ENCODE measurements at places on chromosomes 4 and X.

- DNase-seq = peak; percentile 38
Observed at GRCh38 chrX:120213438-120214265, 37.0 kb upstream of the ZBTB33 start.

- no peak for DNase-seq
Observed at GRCh38 chr4:74109870-74110605, 11.0 kb upstream of the CXCL2 start.

GRCh38 chrX:43870011-43870410 lies 12.2 kb downstream of the MAOB start:
- DNase-seq = no peak

GRCh38 chr4:53194727-53195126 lies 171.1 kb downstream of the SCFD2 start:
- no peak for DNase-seq

GRCh38 chr4:187286525-187286924 lies 562.9 kb upstream of the FAT1 start:
- no peak for DNase-seq

- no peak for DNase-seq
Observed at GRCh38 chr4:106494066-106494465, 125.5 kb upstream of the GIMD1 start.

- DNase-seq = no peak
Observed at GRCh38 chr4:184262901-184263300, 45.2 kb upstream of the ENPP6 start.

GRCh38 chr4:183631577-183632198 lies 27.3 kb downstream of the RWDD4 start:
- DNase-seq = no peak

DNA sequence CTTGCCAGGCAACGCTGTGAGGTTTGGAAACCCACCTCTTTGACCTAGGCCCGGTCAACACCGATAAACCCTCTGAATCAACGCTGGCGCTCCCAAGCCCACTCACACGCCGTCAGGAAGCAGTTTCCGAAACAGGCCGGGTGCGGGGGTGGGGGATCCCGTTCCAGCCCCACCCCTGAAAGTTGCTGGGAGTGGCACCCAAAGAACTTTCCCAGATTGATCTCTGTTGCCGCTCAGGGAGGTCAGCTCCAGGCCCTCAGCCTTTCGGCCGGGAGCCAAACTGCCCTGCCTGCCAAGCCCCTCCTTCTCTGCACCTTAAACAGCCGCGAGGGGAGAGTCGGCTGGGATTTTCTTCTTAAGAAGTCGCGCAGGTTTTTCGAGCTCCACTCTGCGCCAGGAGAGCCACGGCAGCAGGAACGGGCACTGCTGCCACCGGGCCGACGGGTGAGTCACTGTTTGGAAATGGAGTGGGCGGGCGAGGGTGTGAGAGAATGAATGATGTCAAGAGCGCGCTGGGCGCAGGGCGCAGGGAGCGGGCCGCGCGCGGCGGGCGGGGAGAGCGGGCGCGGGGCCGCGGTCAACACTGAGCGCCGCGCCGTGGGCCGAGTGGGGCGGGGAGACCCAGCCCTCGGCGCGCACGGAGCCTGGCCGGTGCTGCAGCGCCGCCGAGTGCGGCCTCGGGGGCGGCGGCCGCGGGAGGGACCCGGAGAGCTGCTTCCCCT lies at the start of gene SGMS2:
Gene SGMS2 (plus strand): TSS at position 583 of the 722 bp plus-strand sequence. CDS start 70,622 bp downstream, outside the sequence.
- no peak for DNase-seq

DNA sequence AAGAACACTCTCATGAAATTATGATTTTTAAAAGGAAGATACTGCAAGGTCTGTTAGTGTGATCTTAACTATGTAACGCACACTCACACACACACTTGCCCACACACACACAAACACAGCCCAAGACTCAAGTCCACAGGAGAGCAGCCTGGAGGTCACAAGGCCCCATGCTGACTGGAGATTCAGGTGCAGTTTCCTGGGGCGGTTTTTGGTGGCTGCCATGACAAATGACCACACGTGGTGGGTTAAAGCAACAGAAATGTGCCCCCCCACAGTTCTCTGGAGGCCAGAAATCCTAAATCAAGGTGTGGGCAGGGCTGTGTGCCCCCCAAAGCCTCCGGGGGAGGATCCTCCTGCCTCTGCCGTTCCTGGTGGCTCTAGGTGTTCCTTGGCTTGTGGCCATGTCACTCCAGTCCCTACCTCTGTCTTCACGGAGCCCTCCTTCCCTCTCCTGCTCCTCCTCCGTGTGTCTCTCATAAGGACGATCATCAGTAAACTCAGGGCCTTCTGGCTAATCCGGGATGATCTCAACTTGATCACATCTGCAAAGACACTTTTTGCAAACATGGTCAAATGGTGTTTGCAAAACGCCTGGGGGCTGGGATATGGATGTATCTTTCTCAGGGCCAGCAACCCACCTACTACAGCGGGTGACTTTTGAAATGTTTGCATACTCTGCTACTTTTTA lies 9.7 kb upstream of the HTRA3 start:
- DNase-seq = no peak

- no peak for DNase-seq
Observed at GRCh38 chr4:60930866-60931265, 269.3 kb upstream of the ADGRL3 start.

DNA sequence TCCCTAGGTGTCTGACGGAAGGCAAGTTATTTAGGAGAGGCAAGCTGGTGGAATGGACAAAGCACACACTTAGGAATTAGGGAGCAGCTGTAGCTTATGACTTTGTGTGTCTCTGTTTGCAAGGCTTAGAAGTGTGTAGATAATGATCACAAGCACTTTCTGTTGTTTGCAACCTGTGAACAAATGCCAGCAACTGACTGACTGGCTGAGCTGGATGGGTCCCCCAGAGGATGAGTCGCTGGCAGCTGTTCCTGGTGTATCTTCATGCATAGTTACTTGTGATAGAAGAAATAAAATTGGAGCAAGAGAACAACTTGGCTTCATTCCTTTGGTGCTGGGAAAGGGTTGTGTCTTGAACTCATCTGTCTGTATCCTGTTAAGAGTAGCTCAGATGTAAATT lies 64.2 kb upstream of the BEND4 start:
- DNase-seq = no peak

DNA sequence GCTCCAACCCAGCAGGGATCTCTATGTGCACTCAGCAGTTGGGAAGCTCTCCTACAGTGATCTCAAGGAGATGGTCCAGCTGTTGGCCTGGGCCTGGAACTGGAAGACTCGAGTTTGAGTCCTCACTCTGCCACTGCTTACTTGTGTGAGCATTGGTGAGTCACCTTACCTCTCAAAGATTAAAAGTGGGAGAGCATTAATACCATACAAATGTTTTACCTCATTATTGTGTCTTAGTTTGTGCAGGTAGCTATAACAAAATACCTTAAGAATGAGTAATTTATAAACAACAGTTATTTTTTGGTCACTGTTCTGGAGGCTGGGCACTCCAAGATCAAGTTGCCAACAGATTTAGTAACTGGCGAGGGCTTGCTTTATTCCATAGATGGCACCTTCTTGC lies 21.4 kb upstream of the ZNF827 start:
- no peak for DNase-seq

- no peak for DNase-seq
Observed at GRCh38 chrX:149513825-149514428, 8.8 kb upstream of the IDS start.

- no peak for DNase-seq
Observed at GRCh38 chr4:10108818-10109783, 7.5 kb downstream of the WDR1 start.

- no peak for DNase-seq
Observed at GRCh38 chrX:39907964-39908661, 189.6 kb downstream of the BCOR start.

- no peak for DNase-seq
Observed at GRCh38 chr4:4254666-4255065, 6.6 kb upstream of the TMEM128 start.

GRCh38 chr4:143626134-143626911 lies 74.2 kb downstream of the FREM3 start:
- DNase-seq = no peak

DNA sequence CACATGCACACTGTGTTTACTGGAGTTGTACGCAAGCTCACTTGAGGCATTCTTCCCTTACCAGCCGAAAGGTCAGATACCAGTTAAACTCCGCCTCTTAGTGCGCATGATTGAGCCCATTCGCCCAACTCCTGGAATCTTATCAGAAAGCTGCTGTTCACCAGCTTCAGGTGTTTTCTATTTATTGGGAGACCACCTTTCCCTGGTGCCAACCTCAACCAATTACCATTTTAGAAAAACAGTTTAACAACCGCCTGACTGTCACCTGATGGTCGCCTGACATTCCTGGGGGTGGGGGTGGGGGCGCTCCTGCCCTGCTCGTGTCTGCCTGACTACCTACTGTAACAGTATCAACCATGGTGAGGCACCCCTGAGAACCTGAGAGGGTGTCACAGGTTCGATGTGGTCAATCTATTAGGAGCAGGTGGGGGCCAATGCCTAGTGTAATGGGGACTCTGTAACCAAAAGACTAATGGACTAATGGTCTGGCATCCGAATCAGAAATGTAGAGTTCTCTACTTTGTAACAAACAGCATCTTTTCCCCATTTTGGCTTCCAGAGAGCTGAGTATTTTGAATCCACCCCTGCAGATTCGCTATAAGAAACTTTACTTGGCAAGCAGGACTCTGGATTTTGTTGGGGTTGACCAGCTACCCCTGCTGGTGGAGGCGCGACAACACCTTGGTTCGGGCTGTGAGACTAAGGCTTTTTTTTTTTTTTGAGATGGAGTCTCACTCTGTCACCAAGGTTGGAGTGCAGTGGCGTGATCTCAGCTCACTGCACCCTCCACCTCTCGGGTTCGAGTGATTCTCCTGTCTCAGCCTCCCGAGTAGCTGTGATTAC lies 58.2 kb upstream of the ZNF157 start:
- DNase-seq = peak; percentile 24

DNA sequence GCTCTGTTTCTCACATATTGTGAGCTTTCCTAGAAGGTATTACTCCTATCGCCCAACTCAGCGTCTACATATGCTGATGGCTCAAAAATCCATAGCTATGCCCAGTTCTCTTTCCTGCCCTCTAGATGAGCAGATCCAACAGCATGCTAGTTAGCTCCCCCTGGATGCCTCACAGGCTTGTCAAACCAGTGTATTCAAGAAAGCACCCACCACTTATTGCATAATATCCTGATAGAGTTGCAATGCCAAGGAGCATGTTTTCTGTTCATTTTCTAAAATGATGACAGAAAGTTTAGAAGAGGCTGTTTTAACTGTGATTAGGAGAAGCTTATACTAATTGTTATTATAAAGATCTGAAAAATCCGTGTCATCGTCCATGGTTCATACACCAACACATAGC lies 1.9 kb upstream of the PACRGL start:
- DNase-seq = no peak

DNA sequence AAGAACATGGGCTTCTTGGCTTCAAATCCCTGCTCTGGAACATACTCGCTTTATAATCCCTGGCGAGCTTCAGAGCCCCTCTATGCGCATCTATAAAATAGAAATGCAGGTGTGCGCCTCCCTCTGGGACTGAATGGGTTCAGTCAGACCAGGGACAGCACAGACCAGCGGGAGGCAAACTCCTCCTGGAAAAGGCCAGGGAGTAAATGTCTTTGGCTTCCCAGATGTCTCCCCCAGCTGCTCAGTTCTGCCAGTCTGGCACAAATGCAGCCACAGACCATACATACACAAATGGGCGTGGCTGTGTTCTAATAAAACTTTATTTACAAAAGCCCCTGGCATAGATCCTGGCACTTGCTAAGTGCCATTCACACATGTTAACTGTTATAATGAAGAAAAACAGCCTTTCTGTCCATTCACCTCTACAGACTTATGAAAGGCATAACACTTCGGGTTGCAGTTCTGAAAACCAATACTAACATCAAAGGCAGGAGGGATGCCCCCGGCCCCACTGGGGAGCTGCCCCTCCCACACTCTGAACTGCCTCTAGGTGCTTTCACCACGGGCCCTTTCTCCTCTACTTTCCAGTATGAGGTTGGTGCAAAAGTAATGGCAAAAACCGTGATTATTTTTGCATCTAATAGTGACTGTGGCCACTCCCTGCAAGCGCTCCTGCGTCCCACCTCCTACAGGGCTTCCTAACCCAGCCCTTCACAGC lies 4.6 kb downstream of the JAKMIP1 start:
- DNase-seq = no peak

DNA sequence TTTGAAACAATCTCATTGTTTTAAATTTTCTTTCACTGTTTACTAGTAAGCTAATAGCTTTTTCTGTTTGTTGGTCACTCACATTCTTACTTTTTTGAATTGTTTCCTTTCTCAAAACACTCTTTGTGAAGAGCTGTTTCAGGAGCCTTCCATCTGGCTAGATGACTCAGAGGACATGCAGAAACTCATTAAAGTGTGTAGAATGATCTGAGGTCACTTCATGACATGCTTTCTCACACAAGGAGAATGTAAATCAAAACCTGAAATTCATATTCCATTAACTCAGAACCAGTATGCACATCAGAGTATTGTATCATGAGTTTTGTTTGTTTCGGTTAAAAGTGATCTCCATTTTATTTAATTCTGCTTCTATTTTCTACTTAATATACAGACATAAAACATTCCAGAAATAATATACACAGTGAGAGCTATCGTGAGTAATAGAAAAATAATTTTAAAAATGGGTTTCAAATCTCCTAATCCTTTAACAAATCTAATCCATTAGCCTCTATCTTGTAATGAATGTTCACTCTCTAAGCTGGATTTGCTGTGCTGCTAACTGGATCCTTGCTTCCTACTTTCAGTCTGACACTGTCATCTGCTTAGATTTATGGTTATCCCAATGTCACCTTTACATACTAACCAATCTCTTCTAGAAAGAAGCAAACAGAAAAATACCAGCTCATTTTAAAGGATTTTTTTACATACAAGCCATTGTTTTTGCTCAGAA lies 449.6 kb downstream of the FSTL5 start:
- no peak for DNase-seq

GRCh38 chr4:27100713-27101112 lies 240.1 kb downstream of the STIM2 start:
- no peak for DNase-seq

DNA sequence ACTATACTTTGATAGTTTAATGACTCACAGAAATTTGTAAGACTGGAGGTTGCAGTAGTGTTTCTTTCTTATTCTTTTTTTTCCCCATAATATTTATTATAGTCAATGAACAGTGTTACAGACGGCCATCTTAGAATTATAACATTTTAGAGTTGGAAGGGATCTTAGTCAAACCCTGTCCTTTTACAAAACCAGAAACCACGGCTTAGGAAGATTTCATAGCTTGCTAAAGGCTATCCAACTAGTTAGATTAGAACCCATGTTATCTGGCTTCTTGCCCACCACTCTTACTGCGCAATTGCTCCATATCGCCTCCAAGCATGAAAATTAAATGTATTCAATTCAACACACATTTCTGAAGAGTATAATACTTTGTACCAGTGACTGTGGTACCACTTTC lies 1.1 kb downstream of the XIAP start:
- DNase-seq = no peak

DNA sequence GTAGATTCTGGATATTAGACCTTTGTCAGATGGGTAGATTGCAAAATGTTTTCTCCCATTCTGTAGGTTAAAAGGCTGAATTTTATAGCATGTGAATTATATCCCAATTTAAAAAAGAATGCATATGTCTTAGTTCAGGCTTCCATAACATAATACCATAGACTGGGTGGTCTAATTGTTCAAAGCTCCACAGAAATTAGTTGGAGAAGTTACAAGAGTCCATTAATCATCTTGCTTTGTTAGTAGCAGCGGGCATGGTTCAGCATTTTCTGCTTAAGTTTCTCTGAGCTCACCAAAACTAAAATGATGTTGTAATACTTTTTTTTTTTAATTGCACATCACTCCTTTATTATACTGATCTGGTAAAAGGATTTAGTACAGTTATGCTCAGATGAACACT lies 1.8 kb downstream of the PGAM4 start:
- DNase-seq = no peak
